NCI-H524 (cell line): ENCODE measurements at places on chromosomes 12 and 14.

DNA sequence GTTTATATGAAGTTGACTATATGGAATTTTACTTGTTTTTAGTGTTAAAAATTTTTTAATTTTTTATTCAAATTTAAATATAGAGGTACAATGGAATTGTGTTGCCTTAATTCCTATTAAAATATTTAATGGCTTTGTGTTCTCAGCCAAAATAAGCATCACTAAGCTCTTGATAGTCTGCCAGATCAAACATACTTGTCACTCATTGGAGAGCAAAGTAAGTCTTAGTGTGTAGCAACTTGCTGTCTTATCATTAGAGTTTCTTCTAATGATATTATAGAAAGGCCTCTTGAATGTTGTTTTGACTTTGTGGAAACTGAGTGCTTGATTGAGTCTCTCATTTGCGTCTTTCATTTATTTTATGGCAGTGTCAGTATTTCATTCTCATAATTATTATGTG lies 10.7 kb downstream of the SFSWAP start:
- DNase-seq, result no peak

GRCh38 chr12:104480826-104481440 lies 24.2 kb downstream of the CHST11 start:
- no peak for DNase-seq

- DNase-seq, result no peak
These were observed 52.5 kb downstream of the DUSP16 start for GRCh38 chr12:12510141-12510540.

GRCh38 chr14:75521415-75522199 lies 662 bp upstream of the BATF start:
- DNase-seq, result no peak

- no peak for DNase-seq
These were observed 45.3 kb upstream of the SINHCAF start for GRCh38 chr12:31371256-31371620.

DNA sequence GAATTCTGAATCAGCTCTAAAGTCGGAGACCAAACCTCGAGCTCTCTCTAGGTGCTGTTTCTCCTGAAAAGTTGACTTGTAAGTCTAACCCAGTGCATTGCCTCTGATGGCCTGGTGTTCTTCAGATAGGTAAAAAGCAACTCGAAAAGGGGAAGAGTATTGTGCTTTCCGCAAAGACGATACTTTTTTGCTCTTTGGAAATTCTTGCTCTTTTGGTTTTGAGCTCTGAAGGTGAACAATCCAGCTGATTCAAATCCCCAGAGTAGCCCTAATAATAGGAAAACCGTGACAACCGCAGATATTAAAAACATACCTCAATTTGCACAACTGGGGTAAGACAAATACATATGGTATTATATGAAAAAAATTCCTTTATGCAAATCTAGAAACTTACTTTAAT lies 447.4 kb downstream of the RAD51B start:
- DNase-seq, result no peak

DNA sequence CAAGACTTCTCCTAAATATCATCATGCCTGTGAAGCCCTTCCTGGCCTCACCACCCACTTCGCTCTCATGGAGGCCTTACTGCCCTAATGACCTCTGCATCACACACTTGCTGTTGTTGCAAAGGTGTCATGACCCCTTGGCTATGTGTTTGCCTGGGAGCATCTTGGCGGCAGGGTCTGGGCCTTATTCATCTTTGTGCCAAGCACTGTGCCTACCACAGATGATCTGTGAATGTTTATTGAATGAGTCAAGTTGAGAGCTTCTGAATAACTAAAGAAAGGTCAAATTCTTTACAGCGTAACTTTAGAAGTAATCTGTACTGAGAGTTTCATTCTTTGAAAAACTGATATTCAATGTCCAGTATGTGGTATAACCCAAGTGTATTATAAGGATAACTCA lies 113.3 kb downstream of the TTC8 start:
- DNase-seq, result no peak

GRCh38 chr14:105531088-105531893 lies 4.9 kb downstream of the TMEM121 start:
- DNase-seq, result no peak

DNA sequence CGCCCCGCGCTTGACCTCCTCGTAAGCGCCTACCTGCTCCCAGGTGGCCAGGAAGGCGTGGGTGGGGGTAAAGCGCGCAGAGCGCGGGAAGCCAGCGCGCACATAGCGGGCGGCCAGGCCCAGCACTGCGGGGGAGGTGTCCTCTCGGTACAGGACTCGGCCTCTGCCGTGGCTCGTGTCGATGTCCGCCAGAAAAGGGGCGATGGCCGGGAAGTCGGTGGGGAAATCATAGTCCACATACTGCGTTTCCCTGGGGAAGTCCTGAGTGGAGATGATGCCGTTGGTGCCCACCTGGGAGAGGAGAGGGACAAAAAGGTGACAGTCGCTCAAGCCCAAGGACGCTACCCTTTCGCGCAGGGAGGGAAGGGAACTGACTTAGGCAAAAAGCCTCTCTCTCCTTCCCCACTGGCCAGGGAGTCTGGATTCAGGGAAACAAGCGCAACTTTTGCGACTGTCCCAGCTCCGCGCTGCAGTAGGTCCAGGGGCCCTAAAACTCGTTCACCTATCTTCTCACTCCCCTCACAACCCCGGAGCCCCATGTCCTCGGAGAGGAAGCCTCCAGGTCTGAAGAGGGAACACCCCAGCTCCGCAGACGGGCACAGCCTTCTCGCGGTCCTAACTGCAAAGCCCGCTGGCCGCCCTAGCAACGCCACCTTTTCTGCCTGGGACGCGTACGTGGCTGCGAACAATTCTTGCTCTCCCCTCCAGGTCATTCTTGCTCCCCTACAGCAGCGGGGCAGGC lies 815 bp downstream of the NID2 start:
- peak; percentile 61 for DNase-seq

- no peak for DNase-seq
These were observed 301.1 kb downstream of the ZFP36L1 start for GRCh38 chr14:68491793-68492192.

GRCh38 chr12:92629349-92630065 lies 73.3 kb upstream of the PLEKHG7 start:
- peak; percentile 56 for DNase-seq
